Sciatic nerve (tissue), 2 donors: ENCODE measurements at places on chromosomes 6 and 20. TPM values are rescaled to one million over a fixed set of nuclear protein-coding genes. Genes with fewer than 3 reads are reported as not detected.

- no peak for DNase-seq
Measured at GRCh38 chr6:166507380-166507779, 79.1 kb downstream of the RAMACL start.

- no peak for DNase-seq
Measured at GRCh38 chr6:110114004-110114403, 65.5 kb downstream of the WASF1 start.

DNA sequence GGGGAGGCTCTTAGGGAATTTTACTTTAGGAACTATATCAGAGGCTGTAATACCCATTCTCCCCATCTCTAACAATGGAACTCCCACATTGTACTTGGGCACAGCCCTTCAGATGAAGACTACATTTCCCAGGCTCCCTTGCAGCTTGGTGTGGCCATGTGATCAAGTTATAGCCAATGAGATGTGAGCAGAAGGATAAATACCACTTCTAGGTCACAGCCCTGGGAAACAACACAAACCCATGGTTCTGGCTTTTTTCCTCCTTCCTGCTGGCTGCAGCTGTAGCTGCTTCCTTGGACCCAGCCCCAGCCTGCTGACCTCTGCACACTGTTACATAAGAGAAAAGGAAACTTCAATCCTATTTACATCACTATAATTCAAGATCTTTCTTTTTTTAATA lies 445.9 kb upstream of the JARID2 start:
- DNase-seq = peak; percentile 68

DNA sequence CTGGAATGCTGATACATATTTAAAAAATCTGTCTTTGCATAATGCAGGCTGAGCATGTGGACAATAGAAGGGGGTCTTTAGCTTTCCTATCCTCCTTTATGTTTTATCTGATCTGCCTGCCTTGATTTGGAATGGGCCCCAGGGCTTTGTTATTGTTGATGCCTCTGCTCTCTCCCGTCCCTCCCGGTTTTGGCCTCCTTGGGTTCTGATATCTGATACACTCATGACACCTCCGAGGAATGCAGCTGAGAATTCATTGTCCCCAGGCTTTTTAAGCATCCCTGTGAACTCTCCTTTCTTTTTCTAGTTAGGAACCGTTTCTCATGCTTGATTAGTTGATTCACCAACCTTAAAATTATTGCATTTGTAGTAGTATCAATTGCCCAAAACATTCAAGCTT lies 185.5 kb upstream of the RALGAPA2 start:
- DNase-seq = no peak

- DNase-seq = no peak
Measured at GRCh38 chr6:36141091-36141490, 10.8 kb downstream of the MAPK13 start.

- no peak for DNase-seq
Measured at GRCh38 chr6:29797135-29797534, 30.5 kb upstream of the HLA-G start.

GRCh38 chr6:7617801-7618764 lies 28.1 kb downstream of the SNRNP48 start:
- DNase-seq = peak; percentile 67

HAO1 gene
- total RNA-seq = not detected

EBF4 gene
- 15.3 TPM for total RNA-seq

RSPO4 gene
- total RNA-seq = 0.94 TPM

VSTM2L gene
- total RNA-seq = 1.6 TPM

ANKEF1 gene
- total RNA-seq = 1.6 TPM

CD93 gene
- 81.0 TPM for total RNA-seq
